Brain microvascular endothelial cell (primary cell): ENCODE measurements at places on chromosomes 16 and 17.
A peak's percentile ranks its signal among the peaks of the same experiment; 100 is the strongest.

DNA sequence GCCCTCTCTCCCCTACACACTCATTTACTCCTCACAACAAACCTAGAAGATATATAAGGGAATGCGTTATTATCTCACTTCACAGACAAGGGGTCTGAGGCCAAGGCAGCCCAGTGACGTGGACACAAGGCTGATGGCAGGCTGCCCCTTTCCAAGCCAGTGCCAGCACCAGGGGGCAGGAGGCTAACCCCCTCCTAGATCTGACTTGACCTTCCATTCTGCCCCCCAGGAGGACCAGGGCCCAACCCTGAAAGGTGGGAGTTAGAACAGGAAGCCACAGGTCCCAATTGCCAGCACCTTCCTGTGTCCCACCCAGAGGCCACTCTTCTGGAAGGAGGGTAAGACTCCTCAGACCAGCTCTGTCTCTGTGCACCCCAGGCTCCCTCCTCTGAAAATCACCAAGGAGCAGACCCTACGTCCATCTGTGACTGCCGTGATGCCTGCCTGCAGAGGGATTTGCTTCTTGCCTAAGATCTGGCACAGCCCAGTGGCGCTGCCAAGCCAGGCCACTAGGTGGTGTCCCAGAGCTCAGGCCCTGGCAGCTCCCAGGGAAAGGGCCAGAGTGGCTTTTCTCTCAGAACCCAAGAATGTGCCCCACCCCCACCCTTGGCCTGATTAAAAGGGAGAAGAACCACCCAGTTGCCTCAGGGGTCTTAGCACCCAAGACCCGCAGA lies 42.4 kb upstream of the MRPS23 start:
- DNase-seq = peak; percentile 82

DNA sequence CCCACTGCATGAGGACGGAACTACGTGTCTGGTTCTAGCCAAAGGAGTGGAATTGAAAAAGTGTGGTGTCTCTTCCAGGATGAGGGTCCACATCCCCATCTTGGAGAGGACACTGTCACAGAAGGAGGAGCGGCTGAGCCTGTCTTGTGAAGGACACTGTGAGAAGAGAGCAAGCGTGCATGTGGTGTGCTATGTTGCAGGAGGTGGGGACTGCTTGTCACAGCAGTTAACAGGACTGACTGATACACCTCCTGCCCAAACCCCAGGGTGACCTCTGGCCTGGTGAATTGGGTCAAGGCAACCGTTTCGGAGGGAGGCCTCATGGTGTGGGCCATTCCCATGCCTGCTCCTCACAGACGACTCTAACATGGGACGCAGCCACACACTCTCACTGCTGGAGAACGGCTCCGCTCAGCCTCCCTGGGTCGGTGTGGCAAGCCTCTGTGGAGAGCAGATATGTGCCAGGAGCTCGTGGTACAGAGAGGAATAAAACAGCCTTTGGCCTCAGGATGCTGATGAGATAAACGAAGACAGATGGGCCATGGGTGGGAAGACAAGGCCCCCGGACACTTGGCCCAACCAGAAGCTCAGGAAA lies 56.4 kb upstream of the RBFOX3 start:
- no peak for DNase-seq

GRCh38 chr16:68115851-68116250 lies 30.7 kb downstream of the NFATC3 start:
- no peak for DNase-seq

DNA sequence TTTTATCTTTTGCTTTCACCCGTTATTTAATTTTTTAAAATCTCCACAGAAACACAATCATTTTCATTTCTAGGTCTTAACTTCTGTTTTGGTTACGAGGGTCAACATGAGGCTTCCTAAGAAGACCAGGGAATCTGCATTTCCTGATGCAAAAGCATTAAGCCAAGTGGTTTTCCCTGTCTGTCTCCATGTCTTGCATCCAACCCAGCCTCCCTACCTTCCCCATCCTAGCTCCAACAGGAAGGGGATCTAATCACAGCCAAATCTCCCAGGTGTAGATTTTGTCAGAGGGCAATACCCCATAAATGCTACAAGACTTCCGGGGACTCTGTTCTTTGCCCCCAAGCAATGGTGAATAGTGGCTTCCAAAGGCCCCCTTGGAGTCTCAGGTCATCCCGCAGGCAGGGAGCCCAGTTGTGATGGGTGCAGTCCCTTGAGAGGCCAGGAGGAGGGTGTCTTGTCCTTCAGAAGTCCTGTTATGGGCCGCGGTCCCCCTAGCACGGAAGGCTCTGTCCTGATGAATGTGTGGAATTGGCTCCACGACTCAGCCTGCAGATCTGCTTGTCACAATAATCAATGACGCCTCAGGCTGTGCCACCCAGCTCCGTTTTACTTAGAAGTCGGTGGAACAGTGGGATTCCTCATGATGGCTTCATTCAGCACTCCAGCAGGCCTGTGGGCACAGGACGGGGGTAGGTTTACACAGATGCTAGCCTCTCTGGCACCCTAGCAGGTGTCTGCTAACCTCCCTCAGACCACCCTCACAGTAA lies 141.1 kb downstream of the RGS9 start:
- peak; percentile 78 for DNase-seq

DNA sequence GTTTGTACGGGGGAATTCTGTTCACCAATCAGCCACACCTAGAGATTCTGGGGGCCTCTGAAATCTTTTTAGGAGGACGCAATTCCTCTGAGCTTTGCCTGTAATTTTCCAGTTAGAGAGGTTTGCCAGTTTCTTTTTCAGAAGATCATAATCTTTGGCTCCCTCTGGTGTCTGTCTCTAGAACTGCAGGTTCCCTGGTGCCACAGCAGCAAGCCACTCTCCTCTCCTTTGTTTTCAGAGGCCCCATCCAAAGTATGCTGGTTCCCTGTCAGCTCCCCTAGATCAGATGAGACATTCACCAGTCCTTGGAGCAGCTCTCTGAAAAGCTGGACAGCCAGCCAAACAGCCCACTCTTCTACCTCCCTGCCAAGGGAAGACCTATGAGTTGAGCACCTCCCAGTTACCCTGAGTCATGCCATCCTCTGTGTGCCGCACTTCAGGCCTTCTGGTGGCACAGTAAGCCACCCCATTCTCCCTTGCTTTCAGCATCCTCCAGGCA lies 36.1 kb downstream of the RNF112 start:
- peak; percentile 75 for DNase-seq

- DNase-seq = no peak
Observed at GRCh38 chr16:48961546-48961945, 320.1 kb downstream of the CBLN1 start.

- DNase-seq = peak; percentile 84
Observed at GRCh38 chr16:67917852-67918236, 13.8 kb downstream of the CTRL start.

DNA sequence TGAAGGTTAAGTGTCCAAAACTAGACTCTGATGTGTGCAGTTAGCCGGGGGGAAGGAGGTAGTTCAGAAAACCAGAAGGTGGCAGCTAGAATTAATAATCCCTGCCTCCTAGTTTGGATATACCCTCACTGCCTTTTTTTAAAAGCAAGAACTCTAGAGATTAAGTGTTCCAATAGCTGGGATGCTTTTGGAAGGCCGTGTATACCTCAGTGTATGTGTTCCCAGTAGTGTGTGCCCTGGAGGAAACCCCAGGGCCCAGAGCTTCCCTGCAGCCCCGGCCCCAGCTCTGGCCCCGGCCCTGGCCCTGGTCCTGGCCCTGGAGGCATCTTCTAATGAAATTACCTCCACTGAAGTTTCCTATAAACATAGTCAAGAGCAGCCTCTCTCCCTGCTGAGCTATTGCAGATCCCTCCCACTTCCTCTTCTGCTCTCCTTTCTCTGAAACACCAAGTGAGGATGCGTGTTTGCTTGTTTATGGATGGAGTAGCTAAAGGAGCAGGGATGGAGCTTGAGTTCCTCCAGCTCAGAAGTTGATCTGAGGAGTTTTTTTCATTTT lies 130.7 kb downstream of the PRKCA start:
- no peak for DNase-seq

DNA sequence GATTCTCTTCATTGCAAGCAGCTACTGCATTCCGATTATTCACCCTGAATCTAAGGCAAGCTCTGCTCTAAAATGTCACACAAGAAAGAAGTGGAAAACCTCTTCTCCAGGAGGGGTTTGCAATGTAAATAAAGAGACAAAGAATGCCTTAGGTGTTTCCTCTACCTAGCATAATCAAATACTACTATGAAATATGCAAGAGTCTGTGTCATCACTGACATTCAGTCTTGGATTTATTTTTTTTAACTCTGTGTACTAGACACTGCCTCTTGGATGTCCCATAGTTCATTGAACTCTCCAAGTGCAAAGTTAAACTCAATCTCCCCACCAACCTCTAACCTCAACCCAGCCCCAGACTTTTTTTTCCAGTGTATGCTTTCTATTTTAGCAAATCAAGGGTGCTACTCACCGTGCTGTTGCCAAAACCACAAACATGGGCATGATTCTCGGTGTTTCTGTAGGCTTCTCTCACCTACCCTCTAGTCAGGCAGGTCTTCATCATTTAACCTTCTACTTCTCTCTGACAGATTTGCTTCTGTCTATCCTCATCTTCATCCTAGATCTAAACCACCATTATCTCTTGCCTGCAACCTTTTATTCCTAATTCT lies 329.1 kb downstream of the CDH13 start:
- DNase-seq = no peak

GRCh38 chr16:77539421-77540034 lies 104.7 kb upstream of the ADAMTS18 start:
- no peak for DNase-seq
